ENCODE measurements at places on chromosomes 6 and 20.

GRCh38 chr20:61251529-61252393 lies at the start of gene CDH4:
Gene CDH4 (plus strand): TSS chr20:61252261.
- DNase-seq: no peak

- no peak for DNase-seq
Observed at GRCh38 chr20:855466-856360, 22.2 kb downstream of the FAM110A start.

- DNase-seq: no peak
Observed at GRCh38 chr6:111653979-111654378, 48.3 kb upstream of the TRAF3IP2 start.

- no peak for DNase-seq
Observed at GRCh38 chr6:80226151-80226550, 119.7 kb downstream of the BCKDHB start.

DNA sequence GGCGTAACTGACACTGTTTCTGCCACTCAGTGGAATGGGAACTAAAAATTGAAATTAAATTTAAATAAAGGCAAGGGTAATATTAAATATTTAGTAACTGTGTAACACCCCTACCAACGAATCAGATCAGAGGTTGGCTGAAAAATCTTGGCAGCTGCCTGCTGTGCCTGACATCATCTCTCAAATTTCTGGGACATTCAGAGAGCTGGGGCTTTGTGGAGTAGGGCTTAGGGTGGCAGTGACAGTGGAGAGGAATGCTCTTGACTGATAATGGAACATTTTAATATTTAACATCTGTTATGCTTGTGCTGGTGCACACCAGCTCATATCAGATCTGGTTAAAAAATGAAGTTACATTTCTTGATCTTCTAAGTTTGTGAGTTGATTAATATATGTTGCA lies 62.2 kb downstream of the RFPL4B start:
- no peak for DNase-seq

- no peak for DNase-seq
Observed at GRCh38 chr6:155325700-155326516, 11.6 kb upstream of the TFB1M start.

GRCh38 chr6:145903356-145904102 lies 60.6 kb downstream of the SHPRH start:
- DNase-seq: no peak

- no peak for DNase-seq
Observed at GRCh38 chr6:46044881-46045617, 29.4 kb upstream of the CLIC5 start.

- DNase-seq: no peak
Observed at GRCh38 chr6:84017709-84018452, 15.7 kb upstream of the MRAP2 start.

DNA sequence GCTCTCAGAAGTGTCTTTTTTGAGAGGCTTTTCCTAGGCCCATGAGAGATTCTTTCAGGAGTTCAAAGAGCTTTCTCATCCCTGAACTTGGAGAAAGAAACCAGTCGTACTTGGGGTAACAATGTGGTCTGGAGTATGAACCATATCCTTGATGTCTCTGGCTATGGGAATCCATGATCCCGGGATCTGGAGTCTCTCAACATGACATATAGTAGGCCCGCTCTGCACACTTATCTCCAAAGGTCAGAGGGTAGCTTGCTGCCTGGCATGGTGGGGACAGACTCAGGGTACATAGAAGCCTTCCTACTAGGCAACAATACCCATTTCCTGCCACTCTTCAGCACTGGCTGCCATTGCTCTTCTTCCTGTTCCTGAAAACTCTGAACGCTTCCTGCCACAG lies 42.2 kb upstream of the NFATC2 start:
- no peak for DNase-seq

DNA sequence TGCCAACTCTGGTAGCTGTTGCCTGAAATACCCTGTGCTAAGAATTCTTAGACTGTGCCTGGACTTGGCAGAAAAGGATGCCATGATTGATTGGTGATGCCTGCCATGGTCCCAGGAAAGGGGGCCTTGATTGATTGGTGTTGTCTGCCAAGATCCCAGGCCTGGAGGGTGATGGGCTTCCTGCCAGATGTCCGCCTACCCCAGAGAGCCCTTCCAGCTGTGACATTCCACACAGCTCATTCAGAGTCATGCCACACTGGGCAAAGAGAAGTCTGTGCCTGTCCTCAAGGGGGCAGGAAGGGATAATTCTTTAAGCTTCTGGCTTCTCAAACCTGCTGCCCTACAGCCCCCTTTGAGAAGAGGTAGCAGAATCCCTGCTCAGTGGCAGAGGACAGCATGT lies 24.6 kb downstream of the RIMS4 start:
- DNase-seq: peak; percentile 57

DNA sequence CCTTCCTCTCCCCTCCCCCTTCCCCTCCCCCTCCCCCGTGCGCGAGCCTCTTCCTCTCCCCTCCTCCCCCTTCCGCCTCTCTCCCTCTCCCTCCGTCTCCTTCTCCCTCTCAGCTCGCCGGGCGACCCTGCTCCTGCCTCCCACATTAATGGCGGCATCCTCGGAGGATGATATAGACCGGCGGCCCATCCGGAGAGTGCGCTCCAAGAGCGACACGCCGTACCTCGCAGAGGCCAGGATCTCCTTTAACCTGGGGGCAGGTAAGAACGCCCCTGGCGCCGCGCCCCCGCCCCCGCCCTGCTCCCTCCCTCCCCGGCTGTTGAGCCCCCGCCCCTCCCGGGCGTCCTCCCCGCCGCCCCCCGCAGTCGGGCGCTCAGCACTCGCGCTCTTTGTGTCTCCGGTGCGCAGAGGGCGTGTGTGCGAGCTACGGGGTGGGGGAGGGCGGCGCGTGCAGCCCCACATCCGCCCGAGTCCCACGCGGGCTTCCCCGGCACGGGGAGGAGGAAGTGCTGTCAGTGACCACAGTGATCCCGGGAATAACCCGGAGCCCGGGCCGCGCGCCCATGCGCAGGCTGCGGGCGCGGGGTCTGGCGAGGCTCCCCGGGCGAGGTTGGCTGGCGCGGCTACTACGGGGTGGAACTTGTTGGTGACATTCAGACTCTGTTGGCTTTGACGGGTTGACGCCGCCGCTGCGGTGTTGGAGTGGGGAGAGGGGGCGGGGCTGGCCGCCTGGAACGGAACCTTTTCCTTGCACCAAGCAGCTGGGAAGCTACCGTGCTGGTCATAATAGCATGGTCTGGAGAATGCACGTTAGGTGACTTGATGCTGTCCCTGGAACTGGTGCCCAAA lies 33.2 kb downstream of the PHACTR1 start:
- peak; percentile 81 for DNase-seq

GRCh38 chr6:118249680-118250079 lies 298.4 kb upstream of the PLN start:
- no peak for DNase-seq

Data from H1 (cell line).